ENCODE measurements at places on chromosomes 3 and 15. TPM values are rescaled to one million over a fixed set of nuclear protein-coding genes. Genes with fewer than 3 reads are reported as not detected.

DNA sequence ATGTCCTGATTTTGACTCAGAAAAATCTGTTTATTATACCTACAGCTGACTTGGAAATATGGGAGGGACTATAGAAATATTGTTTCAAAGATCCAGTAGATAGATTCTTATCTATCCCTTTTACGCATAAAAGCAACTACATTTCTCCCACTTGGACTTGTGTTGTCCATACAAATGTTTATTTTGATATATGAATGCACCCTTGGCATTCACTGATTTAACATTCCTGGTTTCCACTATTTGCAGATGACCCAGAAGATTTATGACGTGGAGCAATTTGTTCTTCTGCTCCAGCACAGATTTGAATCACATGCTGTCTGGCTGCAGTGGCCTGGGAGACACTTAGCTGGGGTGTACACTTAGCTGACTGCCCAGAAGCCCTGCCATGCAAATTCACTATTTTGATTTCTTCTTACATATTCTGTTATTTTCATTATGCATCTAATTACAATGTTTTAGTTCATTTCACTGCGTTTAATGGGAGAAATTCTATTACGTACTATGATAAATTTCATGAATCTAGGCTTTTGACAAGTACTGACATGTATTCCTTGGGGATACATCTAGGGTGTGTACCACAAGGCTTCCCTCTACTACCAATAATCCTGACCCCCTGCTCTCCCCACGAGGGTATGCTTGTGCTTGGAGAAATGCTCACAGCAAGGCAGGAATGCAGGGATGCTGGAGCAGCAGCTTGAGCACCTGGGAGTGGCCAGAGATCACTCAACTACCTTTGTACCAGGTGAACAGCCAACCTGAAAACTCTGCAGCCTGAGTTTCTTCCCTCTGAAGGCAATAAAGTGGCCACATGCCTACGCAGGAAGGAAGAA lies 223.6 kb upstream of the TBL1XR1 start:
- no peak overlapping the region for H3K4me3 ChIP-seq
- DNase-seq, result no peak
- no peaks in the 10 kb centered on the region for H3K4me1 ChIP-seq
- H3K36me3 ChIP-seq, result no peaks in the 10 kb centered on the region
- no peaks in the 10 kb centered on the region for H3K27me3 ChIP-seq

DAZL gene
- total RNA-seq, result 3.4 TPM

SV2B gene
- total RNA-seq, result 0.46 TPM

RHO gene
- not detected for total RNA-seq

CELF6 gene
- 0.19 TPM for total RNA-seq

DNA sequence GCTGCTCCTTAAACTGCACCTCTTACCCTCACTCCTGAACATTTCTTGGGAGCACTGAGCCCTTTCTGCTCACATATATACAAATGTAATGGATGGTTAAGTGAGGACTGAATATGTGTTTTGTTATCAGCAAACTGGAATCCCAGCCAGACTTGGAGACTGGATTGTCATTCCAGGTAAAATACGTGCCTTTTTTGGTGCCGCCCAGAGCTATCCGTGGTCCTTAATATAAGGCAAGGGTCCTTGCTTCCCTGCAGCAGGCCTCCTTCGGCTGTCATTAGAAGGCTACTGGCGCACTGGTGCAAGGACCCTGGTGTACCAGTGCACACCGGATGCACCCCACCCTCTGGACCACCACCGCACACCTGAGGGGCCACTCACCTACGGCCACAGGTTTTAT lies 1.1 kb upstream of the GABRB3 start:
- H3K27me3 ChIP-seq, result no peaks in the 10 kb centered on the region
- H3K4me3 ChIP-seq, result peak overlapping the region; percentile 77
- no peak overlapping the region for H3K27ac ChIP-seq

C15orf39 gene
- total RNA-seq, result 35.6 TPM

- no peak overlapping the region for H3K27ac ChIP-seq
- peaks cover 8% of the 10 kb centered on the region for H3K4me1 ChIP-seq
- DNase-seq, result no peak
- peaks cover 2% of the 10 kb centered on the region for H3K27me3 ChIP-seq
- no peak overlapping the region for H3K4me3 ChIP-seq
Measured at GRCh38 chr15:70247281-70247680, 149.6 kb upstream of the TLE3 start.

EEF1AKMT4 gene
- total RNA-seq, result 9.6 TPM

LRRC3B gene
- total RNA-seq, result 3.1 TPM

DNA sequence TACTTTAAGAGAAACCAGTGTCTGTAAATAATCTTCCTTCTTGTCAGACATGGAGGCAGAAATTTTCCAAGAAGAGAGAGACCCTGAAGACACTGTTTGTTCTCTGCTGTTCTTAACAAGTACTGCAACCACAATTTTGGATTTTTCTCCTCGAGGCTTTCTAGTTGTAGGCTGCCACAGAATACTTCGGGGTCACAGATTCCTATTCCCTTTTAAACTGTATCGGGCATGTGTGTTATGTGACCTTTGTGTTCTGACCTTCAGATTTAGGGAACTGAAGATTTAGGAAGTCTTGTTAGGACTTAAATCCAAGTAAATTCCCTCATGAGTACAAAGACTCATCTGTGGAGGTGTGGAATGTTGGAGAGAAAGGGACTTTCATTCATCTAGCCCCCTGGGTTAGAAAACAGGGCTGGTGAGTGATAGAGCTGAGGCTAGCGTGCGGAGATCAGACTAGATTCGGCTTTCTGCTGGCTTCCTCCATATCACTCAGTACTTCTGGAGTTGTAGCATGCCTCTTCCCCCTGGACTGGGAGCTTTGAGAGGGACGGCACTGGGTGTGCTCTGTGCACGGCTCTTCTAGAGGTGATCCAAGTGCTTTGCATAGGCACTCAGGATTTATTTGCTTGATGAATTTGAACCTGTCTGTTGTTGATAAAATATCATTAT lies 237.0 kb downstream of the LPP start:
- no peaks in the 10 kb centered on the region for H3K27me3 ChIP-seq
- H3K36me3 ChIP-seq, result no peaks in the 10 kb centered on the region
- H3K4me1 ChIP-seq, result no peaks in the 10 kb centered on the region
- no peak overlapping the region for H3K4me3 ChIP-seq
- DNase-seq, result no peak

CCR3 gene
- not detected for total RNA-seq

CLDN16 gene
- not detected for total RNA-seq

DNA sequence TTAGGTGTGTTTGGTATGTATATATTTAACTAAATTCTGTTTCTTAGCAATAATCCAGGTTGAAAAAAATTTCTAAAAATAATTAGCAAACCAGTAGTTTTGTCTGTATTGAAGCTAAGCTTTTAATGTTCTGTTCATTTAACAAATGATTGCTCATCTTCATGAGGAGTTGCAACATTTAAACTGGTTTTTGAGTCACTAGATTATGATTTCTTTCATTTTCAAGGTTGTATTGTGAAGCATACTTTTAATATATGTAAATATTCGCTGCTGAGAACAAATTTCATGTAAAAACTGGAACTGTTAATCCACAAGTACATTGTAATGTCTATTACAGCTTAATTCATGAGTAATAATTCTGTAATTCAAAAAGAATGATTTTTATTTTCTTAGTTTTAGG lies 192.7 kb downstream of the MBNL1 start:
- DNase-seq, result no peak
- no peaks in the 10 kb centered on the region for H3K27me3 ChIP-seq

Data from H1 (cell line).